ENCODE measurements at places on chromosomes 3 and 15.
A peak's percentile ranks its signal among the peaks of the same experiment; 100 is the strongest.

DNA sequence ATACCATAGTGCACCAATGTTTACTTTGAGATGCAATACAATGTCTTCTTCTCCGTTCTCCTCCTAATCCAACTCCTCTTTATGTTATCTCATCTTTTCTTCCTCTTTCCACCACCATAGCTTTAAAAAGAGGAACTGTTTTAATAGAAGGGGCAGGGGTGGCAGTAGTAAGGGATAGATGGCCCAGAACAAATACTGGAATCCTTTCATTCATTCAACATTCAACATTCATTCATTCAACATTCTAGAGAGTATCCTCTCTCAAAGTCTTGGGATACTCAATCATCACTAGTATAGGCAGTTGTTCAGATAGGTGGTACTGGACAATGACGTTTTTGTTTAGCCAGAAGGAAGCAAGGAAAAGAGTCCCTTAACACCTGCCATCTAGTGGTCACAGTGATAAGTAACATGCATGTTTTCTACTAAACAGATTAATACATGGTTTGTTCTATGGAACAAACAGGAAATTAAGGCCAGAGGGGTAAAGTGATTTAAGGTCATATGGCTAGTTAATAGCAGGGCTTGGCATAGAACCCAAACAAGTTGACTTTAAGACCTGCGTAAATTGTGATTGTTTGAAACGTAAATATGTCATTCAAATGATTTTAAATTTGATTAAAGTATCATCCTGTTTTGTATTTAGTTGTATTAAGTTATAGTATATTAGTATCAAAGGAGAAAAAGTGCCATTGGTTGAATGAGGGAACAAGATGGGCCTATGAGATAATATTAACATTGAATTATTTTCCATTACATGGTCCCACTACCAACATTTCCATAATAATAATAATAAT lies 26.9 kb upstream of the EHHADH start:
- peak; percentile 86 for DNase-seq

- no peak for DNase-seq
Observed at GRCh38 chr3:127777921-127778656, 44.2 kb downstream of the MGLL start.

- DNase-seq: peak; percentile 45
Observed at GRCh38 chr15:62482785-62483429, 317.8 kb upstream of the C2CD4B start.

DNA sequence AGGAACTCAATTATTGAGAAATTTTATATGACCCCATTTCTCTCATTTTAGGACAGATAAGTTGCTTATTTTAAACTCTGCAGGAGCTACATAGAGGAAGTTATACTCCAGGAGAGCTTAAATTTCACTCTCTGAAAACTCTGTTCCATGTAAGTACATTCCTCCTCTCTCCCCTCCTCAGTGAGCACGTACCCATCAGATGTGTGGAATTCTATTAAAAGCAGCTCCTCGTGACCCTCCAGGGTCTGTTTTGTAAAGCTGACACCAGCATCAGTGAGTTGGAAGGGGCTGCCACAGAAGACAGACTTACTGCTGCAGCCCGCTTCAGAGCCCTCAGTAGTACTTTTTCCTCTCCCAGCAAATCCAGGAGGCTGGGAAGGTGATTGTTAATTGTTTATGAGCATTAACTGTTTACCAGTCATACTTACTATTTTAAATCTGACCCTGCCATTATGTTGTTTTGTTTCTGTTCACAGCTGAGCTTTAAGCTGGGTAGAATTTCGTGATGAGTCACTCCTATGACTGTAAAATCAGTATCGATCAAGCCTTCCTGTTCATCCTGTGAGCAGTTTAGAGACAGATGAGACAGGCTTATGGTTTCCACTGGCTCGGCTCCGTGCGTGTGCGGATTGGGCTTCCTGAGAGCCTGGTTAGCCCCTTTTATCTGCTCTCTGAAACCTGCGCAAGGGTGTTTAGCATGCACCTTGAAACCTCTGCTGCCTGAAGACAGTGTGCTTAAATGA lies 20.4 kb downstream of the IGF1R start:
- DNase-seq: no peak

- no peak for DNase-seq
Observed at GRCh38 chr3:149395107-149396089, 17.9 kb upstream of the TM4SF1 start.

DNA sequence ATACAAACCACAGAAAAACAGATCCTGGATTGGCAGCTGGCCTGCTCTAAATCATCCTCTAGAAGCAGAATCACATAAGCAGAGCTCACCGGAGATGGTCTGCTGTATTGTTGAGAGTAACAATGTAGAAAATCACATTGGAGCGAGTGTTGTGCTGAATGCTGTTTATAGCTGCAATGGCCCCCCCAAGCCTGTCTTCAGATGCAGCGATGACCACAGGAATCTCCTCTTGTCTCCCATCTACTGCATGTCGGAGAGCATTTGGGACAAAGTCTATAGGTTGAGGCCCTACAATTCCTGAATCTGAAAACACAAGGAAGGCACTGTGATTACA lies 8.0 kb downstream of the GLT8D1 start:
- DNase-seq: no peak

DNA sequence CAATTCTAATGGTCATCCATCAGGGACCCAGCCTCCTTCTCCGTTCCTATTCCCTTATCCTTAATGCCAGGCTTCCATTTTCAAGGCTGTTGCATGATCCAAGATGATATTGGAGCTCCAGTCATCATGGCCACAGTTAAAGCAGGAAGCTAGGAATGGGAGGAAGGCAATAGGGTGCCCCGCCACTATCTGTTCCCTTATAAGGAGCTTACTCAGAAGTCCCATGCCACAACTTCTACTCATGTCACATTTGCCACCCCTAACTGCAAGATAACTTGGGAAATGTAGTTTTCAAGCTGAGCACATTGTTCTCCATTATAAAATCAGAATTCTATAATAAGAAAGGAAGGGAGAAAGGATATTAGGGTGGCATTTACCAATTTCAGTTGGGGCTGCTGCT lies 38.6 kb upstream of the SPSB4 start:
- DNase-seq: no peak

GRCh38 chr3:126511291-126511690 lies 6.3 kb downstream of the UROC1 start:
- DNase-seq: no peak

- no peak for DNase-seq
Observed at GRCh38 chr15:74460298-74460697, 662 bp downstream of the UBL7 start.

GRCh38 chr3:149808209-149808829 lies 4.7 kb upstream of the RNF13 start:
- DNase-seq: peak; percentile 66

DNA sequence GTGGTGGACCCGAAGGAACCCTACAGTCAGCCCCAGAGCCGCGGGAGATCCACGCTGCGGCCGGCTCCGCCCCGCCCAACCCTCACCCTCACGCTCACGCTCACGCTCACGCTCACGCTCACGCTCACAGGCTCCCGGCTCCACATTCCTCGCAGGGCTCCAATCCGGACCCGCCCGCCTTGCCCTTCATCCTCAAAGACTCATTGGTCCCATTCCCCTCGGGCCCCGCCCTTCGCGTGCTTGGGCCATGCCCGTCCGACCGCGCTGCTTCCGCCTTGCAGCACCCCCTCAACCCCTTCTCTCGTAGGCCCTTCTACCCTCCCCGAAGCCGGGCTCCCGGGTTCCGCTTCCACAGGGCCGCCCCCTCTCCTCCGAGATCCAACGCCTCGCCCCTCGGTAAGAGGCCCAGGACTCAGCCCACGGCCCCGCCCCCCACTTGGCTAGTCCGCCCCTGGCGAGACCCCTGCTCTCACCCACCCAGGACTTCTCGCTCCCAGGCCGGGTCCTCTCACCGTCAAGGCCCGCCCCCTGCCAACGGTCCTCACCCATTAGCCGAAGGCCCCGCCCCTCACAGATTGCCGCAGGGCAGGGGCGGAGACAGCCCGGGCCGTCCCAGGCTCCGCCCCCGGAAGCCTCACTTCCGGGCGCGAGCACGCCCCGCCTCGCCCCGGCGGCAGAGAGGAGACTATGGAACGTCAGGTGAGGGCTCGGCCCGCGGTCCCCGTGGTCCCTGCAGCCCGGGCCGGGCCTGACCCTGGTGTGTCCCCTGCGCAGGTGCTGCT lies at the start of gene APEH:
Gene APEH (plus strand): TSS at position 637 of the 782 bp plus-strand sequence. CDS start 51 bp downstream, at position 688.
- no peak for DNase-seq

DNA sequence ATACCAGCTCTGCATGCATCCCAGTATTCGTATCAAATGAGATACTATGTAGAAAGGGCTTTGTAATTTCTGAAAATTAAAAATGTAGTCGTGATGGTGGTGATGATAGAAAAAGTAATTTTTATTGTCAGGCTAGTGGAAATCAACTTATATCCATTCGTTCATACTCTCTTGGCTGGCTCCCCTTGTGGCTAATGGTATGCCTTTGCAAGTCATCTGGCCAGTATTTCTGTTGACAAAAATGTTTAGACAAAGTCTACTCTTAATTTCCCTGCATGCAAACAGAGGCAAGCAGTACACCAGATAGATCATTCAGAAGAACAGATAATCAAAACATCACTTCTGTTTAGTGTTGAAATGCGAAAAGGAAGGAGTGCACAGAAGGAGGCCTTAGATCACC lies 49.6 kb upstream of the DUT start:
- DNase-seq: no peak

- DNase-seq: peak; percentile 10
Observed at GRCh38 chr3:101069901-101070798, 76.9 kb upstream of the ABI3BP start.

DNA sequence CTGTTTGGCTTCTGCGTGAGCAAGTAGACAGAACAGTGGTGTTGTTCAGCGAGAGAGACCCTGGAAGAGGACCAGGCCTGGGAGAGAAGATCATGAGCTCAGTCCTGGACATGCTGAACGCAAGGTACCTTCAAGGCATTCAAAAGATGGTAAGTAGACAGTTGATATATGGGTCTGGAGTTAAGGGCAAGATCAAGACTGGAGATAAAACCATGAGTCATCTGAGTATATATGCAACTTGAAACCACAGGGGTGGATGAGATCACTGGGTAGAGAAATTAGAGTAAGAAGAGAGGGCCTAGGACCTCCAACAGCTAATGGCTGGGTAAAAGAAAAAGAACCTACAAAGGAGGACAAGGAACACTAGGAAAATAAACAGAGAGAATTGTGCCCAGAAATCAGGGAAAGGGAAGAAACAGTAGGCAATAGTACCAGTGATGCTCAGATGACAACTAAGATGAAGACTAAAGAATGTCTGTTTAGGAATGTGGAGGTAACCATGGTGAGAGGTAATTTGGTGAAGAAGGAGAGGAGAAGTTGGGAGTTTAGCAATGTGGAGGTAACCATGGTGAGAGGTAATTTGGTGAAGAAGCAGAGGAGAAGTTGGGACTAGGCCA lies 343.2 kb upstream of the ADAMTS9 start:
- DNase-seq: no peak

DNA sequence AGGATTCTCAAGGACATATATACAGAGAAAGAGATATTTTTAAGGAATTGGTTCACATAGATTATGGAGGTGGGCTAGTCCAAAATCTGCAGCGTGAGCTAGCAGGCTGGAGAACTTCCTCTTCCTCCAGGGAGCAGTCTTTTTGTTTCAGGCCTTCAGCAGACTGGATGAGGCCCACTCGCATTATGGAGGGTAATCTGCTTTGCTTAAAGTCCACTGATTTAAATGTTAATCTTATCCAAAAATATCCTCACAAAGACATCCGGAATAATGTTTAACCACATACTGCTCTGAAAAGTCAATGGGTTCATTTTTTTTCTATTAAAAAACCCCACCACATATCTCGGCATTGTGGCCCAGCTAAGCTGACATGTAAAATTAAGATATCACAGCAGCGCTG lies 22.2 kb upstream of the NRROS start:
- DNase-seq: no peak

DNA sequence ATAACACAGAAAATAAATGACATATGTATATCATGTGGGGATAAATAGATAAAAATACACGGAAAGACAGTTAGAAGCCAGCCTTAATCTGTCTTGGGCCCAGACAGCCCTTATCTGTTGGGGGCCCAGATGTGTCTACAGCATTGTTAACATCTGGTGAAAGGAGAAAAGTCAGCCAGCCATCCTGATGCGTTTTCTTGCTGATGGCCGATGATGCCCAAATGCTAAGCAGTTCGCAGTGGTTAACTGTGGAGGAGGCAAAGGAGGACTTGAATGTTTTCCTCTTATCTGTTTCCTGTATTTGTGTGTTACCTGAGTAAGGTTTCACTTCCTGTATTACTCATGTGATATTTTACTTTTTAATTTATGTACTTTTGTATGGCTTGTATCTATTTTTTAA lies 46.2 kb downstream of the NOX5 start:
- DNase-seq: no peak

DNA sequence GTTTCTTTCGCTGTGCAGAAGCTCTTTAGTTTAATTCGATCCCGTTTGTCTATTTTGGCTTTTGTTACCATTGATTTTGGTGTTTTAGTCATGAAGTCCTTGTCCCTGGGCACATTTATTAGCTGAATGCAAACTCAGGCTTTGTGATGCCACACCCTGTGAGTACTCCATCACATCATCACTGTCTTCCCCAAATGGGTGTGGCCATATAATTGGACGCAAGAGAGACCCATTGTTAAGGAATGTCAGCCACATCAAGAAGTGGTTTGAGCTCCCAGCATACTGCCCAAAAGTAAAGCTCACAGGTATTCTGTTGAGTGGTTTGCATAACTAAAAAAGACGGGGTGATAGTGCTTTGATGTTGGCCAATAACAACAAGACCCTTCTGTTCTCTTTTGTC lies 245.7 kb downstream of the SV2B start:
- peak; percentile 7 for DNase-seq
